ENCODE measurements at places on chromosomes 3 and 15.

- no peak for DNase-seq
These were observed 139.5 kb upstream of the EIF1B start for GRCh38 chr3:40169983-40170382.

- no peak for DNase-seq
These were observed 363.7 kb downstream of the FHIT start for GRCh38 chr3:60887574-60887973.

DNA sequence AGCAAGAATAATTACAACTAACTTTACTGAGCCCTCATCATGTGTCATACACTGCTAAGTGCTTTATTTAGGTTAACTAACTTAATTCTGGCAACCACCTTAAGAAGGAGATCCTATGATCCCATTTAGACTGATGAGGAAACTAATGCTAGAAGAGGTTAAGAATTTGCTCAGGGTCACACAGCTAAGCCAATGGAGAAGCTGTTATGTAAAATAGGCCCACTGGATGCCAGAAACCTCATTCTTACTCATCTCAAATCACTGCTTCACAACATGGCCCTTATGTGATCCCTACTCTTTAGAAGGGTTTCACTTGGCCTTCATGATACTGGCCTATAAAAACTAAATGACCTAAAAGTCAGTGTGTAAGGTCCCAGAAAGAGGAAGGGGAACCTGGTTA lies 41.2 kb downstream of the IMPG2 start:
- peak; percentile 32 for DNase-seq

GRCh38 chr3:77655396-77655795 lies 615.5 kb downstream of the ROBO2 start:
- DNase-seq: no peak

- peak; percentile 99 for DNase-seq
These were observed 9.6 kb downstream of the EMC3 start for GRCh38 chr3:9976721-9977709.

DNA sequence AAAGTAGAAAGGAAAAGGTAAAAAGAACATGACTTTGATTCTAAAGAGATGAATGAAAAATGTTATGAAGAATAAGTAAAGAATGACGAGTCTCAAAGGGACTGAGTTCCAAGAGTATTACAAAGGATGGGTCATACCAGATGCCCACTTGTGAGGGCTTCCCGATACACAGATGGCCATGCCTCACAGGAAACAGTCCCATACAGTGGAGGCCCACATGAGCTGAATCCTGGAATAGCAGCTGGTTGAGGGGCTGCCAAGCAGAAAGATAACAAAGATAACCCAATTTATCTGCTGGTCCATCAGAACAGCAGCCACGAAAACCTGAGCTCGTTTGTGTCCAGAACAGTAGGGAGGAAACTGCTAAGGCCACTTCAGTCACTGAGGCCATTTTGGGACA lies 3.7 kb downstream of the SSR3 start:
- no peak for DNase-seq

- DNase-seq: no peak
These were observed 116.9 kb upstream of the GADL1 start for GRCh38 chr3:31011380-31011779.

DNA sequence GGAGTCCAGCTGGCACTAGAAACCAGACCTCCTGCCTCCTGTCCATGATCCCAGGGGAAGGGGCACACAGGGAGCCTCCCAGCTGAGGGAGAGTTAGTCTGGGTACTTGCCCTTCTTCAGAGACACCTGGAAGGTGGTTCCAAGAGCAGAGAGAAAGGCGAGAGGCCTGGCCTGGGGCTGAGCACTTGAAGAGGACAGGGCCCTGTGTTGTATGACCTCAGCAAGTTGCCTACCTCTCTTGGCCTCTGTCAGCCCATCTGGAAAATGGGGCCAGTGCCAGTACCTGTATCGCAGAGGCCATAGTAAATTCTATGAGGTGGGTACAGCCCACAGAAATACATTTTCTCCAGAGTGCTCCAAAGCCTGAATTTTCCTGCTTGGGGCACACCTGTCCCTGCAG lies 19.5 kb downstream of the PTH1R start:
- no peak for DNase-seq
